ENCODE measurements at places on chromosomes 7 and 10.

- DNase-seq: no peak
Observed at GRCh38 chr10:103671126-103671895, 177.8 kb downstream of the NEURL1 start.

- no peak for DNase-seq
Observed at GRCh38 chr10:69730251-69731156, 71.2 kb upstream of the COL13A1 start.

DNA sequence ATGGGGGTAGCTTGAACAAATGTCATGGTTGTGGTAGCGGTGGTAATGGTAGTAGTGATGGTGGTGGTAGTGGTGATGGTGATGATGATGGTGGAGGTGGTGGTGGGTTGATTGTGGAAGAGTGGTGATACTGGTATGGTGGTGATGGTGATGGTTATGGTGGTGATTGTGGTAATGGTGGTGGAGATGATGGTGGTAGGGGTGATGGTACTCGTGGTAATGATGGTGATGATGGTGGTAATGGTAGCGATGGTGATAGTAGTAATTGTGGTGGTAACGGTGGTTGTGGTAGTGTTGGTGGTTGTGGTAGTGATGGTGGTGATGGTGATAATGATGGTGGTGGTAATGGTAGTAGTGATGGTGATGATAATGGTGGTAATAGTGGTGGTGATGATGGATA is 65.7 kb upstream of the SDK1 start:
- DNase-seq: no peak

DNA sequence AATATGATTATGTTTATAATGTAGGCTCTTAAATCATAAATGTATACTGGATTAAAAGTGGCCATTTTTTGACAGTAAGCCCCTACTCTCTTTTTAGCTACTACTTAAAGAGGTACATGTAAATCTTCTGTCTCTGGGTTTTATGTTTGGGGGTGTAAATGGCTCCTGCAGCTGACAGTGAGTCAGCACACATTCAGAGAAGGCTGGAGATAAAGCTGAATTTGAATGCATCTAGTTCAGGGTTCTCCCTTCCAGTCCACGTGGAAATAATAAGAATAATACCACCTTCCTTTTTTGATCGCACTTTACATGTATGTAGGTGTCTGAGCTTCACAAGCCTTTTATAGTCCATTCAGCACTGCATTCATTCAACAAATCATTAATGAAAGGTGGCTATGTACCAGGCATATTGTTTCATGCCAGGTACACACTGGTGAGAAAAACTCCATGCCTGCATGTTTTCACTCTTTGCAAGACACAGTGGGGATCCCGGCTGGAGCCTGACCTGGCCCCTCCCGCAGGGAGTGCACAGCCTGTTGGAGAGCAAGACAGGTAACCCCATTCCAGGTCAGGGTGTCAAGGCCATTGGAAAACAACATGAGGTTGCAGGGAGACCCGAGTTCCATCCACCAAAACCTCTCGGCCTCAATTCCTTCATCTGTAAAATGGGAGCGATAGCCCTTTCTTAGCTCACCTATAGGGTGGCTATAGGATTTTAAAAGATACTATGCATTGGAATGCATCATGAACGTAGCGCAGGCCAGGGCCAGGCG is 107.5 kb upstream of the ANLN start:
- no peak for DNase-seq

DNA sequence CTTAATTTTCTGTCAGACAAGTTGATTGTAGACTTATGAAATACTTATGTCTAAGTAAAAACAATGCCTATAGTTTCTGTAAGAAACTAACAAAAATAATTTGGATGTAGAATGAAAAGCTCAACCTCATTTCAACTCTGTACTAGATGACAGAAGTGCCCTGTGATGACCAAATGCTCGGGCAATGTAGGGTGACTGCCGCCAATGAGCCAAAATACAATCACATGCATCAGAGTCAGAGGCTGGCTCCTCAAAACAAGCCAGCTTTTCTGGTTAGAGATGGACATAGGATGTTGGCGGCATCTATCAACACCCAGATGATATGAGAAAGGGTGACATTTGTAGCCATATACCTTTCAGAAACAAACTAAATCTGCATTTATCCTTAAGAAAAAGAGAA is 23.9 kb downstream of the LMOD2 start:
- no peak for DNase-seq

GRCh38 chr7:87479951-87480350 is 4.5 kb upstream of the ABCB4 start:
- no peak for DNase-seq

DNA sequence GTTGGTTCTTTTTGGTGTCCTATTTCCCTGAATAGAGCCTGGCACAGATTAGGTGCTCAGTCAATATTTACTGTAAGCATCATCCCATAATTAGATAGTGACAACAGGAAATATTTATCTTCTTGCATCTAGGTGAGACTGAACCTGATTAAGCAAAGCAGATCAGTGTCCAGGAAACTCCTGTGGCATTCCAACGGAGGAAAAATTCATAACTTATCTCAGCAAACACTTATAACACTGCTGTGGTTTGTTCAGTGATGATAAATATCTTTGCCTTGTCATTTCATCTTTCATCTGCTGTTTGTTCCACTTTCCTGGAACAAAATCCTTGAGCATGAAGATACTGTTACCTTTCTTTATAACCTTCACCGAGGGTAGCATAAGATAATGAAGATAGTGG is 1160.3 kb upstream of the AUTS2 start:
- no peak for DNase-seq

DNA sequence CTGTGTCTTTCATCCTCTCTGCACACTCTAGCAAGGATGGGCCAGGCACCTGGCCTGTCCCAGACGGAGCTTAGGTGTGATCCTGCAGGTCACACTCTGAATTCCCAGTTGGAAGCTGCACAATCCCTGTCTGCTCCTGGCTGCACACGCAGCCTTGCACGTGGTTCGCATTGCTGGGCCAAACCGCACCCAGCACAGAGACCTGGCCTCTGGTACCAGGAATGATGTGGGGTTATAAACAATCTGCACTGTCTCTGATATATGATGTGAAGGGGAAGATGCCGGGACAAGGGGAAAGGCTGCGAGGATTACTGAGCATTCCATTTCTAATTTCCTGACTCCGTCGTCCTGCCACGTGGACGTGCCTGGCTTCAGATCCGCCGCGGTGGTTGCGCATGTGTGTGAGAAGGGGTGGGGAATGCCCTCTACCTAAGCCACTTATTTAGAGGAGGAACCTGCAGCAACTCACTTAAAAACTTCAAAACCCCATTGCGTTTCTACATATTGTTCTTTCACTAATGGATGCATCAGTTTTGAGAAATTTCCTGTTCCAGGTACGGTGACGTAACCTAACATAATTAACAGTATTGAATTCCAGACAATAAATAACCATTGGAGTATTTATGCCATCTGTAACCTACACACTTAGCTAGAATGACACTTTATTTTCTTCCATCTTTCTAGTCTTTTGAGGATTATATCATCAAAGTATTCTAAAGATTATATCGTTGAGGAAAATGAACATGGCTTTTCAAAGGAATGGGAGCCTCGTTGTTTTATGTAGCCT is 559.7 kb upstream of the MGMT start:
- no peak for DNase-seq

DNA sequence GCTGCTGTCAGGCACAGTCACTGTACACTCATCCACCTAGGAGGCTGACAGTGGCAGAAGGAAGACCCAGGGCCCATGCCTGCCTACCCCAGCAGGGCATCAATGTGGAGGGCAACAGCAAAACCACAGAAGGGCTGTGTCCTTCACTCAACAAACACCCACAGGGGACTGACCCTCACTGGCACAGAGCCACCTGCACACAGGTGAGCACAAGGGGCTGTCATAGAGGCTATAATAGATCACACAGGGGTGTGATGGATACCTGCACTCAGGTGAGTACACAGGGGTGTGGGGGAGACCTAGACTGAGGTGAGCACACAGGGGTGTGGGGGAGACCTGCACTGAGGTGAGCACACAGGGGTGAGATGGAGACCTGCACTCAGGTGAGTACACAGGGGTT is 132.8 kb upstream of the TCERG1L start:
- DNase-seq: no peak

- no peak for DNase-seq
Observed at GRCh38 chr10:11162828-11163599, 145.3 kb downstream of the CELF2 start.

- DNase-seq: no peak
Observed at GRCh38 chr10:27658788-27659187, 86.8 kb downstream of the MKX start.

DNA sequence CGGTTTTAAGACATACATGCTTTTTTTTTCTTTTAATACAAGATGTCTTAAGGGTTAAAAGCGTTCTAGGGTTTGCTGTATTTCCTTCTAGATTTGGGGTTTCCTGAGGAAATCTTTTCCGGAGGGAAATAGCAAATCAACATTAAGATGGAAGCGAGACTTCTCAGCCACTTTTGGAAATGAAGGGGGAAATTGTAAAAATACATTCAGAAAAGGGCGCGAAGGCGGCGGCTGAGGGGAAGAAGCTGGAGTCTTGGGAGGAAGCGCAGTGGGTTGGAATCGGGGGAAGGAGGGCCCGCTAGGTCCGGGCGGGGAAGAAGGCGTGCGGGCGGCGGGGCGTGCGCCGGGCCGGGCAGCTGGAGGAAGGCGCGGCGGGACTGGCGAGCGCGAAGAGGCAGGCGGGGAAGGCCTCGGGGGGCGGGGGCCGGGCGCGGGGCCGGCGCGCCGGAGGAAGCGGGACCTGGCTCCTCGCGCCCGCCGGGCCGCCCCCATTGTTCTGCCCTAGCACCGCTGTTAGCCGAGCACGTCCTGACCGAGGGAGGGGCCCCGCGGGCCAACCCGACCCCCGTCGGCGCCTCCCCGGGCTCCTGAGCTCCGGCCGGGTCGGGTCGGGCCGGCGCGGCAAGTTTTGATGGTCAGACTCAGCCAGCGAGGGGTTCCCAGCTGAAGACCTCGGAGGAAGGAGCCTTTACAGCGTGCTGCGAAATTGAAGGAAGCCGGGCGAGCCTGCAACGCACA is 1.5 kb upstream of the SKIDA1 start:
- DNase-seq: peak; percentile 29

DNA sequence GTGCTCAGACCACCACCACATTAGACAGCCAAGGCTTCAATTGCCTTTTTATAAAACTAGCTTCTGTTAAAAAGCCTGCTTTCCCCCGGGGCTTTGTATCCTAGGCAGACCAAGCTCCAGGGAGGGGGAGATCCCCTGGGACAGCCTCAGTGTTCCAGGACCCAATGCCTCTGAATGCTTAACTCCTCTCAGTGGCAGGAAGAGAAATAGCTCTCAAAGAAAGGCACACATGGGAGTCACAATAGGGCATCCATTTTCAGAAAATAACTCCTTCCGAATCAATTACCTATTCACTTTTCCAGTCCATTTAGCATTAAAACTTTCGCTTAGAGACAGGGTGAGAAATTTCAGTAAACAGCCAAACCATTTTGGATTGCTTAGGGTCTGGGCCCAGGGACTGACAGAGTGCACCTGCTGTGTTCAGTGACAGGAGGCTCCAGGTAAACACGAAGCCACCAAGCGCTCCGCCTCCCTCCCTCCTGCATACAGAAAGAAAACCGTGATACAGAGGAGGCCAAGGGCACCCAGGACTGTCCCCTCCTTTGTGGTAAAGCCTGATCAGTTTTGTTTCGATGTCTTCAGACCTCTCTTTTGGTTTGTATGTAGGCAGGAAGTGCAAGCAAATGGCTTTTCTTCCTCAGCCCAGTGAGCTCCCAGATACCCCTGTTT is 599.7 kb downstream of the KCNMA1 start:
- DNase-seq: no peak

DNA sequence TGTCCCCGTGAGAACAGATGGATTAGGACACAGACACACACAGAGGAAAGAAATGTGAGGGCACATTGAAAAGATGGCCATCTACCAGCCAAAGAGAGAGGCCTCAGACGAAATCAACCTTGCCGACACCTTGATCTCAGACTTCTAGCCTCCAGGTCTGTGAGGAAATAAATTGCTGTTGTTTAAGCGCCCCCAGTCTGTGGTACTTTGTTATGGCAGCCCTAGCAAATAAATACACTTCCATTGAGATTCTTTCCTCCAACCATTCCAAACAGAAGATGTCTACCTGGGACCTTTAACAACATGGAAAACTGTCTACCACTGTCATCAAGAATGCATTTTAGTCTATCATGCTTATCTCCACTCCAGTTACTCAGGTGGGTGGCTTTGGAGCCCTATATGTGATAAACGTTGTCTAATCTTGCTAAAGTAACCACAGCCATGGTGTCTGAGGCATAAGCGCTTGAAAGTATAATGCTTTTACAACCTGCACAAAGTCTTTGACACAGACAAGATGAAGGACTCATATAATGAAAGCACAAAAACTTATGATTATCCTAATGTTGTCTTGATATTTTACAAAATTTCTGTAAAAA is 244.3 kb downstream of the MTERF1 start:
- DNase-seq: no peak

- DNase-seq: no peak
Observed at GRCh38 chr10:115432188-115432819, 339.1 kb downstream of the ATRNL1 start.

DNA sequence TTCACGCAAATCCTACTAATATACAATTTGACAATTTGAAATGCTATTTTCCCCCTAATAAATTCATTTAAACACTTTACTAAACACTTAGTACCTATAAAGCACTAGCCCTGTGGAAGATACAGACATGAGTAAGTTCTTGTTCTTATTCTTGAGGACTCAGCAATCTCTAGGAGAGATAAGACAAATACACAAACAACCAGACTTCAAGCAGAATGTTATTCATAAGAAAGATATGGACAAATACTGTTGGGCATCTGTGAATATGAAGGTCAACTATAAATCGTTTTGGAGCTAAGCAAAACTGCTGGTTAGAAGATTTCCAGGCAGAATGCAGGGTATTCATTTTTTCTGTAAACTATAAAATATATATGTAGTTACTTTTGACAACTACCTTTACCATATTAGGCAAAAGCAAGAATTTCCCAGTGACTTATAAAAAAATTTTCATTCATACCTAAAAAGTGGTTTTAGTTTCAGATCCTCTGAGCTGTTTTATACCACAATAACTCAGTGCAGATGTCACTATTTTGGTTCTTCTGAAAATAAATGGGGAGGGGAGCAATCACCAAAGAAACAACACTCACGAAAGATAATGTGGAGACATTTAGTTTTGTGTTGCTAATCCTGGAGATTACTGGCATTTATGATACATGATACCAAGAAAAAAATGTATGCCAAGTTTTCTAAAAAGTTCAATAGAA is 3.8 kb downstream of the VPS41 start:
- DNase-seq: no peak

DNA sequence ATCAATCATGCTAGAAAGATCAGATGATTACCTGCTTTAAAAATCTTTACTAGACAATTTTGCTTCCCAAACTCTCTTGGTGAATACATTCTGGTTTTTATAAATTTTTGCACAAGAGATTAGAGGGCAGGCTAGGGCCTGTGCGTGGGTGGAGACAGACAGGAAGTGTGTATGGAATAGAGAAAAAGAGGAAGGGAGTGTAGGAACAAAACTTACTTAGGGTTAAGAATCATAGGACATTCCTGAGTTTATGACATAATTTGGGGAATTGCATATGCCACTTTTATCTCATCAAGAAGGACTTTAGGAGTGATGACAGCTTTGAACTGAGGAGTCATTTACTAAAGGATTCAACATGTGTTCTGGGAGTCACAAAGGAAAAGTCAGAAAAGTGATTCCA is 31.3 kb downstream of the LAMB1 start:
- DNase-seq: no peak

- no peak for DNase-seq
Observed at GRCh38 chr7:158828133-158829020, 932 bp downstream of the ESYT2 start.
